ENCODE measurements at places on chromosomes 1 and 21.

DNA sequence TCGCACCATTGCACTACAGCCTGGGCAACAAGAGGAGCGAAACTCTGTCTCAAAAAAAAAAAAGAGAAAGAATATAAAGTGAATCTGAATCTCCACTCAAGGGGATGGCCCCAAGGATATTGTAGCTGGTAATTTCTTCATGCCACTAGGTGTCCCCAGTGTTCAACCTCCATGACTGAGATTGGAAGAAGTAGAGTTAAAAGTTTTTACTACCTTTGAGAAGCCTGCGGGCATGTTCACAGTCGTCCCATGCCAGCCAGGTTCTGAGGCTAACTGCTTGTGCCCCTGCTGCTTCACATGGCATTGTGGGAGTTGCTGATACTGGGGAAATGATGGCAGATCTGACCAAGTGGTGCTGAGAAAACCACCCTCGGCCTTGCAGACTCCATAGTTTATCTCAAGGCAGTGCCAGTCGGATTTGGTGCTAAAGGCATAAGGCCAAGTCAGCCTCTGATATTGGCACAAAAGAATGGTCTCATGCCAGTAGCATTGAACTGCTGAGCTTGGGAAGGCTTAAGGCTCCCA, 10.8 kb upstream of the SHISA4 start:
- no peak for DNase-seq

DNA sequence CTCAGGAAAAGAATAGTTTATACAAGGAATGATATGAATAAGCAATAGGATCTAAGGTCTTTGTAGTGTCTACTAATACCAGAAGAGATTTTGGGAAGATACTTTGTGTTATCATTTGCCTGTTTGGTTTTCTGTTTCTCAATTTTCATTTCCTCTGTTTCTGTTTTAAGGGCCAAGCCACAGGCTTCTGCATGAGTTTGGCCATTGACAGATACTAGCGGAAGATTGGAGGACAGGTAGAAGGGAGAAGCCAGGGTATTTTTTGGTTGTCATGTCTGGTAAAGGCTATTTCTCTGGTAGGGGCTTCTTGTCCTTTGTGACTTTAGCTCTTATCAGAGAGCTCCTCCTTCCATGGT, 51.4 kb downstream of the HS2ST1 start:
- no peak for DNase-seq

- no peak for DNase-seq
Observed at GRCh38 chr1:83836543-83836942, 162.4 kb downstream of the TTLL7 start.

DNA sequence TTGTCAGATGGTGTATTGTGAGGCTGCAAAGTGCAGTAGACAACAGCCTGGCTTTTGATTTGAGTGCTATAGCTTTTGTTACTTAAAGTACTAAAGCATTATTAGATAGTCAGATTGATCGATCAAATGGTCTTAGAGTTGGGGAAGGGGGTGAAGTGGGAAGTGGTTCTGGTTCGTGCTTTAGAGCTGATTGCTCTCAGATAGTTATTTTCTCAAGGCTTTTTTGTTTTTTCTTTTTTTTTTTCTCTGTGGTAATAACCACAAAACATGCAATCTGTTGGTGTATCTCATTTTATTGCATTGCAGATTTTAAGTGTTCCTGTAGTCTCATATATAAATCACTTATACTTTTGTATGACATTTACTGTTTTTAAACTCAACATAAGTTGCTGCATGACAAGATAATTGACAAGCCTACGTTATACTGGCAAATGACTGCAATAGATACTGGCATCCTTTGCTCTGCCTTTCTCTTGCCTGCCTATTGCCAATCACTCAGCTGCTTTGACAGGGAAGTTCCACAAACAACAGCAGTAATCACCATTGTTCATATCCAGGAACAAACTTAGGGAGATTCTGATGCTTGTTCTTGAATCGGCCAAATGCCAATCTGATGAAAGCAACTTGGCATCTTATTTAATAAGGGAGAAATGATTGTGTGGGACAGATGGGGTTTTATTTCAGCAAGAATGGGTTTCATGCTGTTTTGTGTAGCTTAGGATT, 125.0 kb upstream of the B3GALT2 start:
- no peak for DNase-seq
